NCI-H187 (cell line): ENCODE measurements at places on chromosomes 4 and X.
A peak's percentile ranks its signal among the peaks of the same experiment; 100 is the strongest.

GRCh38 chr4:94595880-94596483, 144.2 kb downstream of the PDLIM5 start:
- no peak for DNase-seq

DNA sequence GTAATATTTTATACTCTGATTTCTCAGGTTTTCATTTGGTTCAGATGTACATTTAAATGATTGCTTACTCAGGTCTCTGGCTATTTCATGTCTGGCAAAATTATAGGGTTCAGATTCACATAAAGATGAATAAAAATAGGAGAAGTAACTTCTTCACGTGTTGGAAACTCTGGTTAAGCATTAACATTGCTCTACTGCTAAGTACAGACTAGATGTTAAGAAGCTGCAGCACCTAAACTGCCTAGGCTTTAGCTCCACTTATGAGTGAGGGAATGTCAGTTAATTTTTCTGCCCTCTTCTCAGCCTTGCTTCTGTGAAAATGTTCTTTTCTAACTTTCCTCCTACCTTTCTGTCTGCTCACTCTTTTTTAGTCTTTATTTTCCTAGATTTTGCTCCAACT, 361.2 kb downstream of the ARAP2 start:
- no peak for DNase-seq

DNA sequence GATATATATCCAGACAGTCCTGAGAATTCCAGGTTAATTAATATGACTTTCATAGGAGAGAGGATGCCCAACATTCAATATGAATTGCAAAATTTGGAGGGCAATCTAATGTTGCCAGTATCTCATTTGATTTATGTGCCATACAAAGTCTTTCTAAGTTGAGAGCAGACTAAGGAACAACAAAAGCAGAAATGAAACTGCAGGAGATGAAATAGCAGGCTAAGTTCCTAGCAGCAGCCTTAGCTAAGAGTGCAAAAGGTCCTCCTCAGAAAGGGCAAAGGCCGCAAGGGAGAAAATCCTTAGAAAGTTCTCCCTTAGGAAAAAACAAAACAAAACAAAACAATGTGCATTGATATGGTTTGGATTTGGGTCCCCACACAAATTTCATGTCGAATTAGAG, 602.9 kb upstream of the HTR2C start:
- DNase-seq: no peak

- no peak for DNase-seq
Observed at GRCh38 chrX:38304010-38304409, 23.3 kb downstream of the RPGR start.

DNA sequence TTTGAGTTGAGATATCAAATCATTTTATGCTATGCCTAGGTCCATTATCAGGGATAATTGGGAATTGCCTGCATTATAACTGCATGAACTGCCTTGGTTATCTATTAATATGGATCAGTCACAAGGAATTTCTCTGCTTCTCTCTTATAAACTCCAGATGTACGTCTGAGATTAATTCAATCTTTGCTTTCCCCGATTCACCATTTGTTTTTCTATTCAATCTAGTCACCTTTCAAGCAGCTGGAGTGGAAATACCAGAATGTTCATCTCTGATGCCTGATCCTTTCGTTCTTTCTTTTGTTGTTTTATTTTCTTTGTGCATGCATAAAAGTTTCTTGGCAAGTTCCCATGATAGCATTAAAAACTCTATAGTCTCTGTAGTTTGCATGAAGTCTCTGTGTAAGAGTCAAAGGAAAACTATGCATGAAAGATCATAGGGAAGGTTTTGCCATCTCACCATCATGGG, 22.6 kb downstream of the SYNPO2 start:
- no peak for DNase-seq

DNA sequence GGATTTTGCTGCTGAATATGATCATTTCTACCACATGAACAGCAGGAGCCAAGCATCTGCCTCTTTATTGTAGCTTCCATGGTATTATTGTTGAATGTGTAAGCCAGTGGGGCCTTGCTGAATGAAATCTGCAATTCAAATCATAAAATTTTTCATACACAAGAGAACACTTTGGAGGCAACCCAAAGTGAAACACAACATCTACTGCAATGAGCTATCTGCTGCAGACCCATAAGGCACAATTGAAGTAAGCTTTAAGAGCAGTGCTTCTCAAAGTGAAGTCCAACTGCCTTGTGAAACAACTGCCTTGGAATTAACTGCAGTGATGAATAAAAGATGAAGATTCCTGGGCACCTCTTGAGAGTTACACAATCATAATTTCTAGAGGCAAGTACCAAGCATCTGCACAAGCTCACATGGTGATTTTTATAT, 626.3 kb upstream of the INTU start:
- DNase-seq: no peak

GRCh38 chr4:145567516-145567915, 51.7 kb upstream of the MMAA start:
- no peak for DNase-seq

DNA sequence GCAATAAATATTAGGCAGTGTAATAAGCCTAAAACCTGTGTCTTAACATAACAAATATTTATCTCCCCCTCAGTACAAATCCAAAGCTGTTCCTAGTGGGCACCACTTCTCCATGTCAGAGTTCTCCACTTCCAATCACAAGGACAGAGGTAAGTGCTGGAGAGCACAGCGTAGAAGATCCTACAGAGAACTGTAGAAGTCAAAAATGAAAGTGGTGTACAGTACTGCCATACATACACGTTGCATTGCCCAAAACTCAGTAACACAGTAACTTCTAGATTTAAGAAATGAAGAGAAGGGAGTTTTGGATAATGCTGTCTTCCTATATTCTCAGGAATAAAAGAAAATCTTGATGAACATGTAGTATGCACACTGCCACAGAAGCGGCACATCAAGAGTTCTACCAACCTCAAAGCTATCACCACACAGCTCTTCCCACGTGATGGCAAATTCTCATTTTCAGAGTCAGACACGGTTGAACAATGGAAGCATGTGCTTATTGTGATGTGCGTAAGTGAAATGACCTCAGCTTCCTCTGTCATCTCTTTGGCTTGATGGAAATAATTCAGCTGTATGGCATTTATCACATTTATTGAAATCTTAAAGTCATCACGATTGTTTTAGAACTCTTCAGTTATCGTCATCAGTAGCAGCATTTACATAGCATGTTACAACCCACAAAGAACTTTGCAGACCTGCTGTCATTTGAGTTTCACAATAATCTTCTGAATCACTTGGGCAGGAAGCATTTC, 27.1 kb upstream of the SPANXN4 start:
- DNase-seq: no peak

DNA sequence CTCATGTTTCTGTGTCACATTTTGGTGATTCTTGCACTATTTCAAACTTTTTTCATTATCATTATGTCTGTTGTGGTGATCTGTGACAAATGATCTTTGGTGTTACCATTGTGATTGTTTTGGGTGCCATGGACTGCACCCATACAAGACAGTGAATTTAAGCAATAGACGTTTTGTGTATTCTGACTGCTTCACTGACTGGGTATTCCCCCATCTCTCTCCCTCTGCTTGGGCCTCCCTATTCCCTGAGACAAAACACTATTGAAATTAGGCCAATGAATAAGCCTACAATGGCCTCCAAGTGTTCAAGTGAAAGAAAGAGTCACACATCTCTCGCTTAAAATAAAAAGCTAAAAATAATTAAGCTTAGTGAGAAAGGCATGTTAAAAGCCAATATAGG, 60.2 kb downstream of the BANK1 start:
- DNase-seq: no peak

- DNase-seq: no peak
Observed at GRCh38 chrX:23981711-23982110, 45.3 kb downstream of the KLHL15 start.

GRCh38 chrX:80808881-80809411, 731 bp downstream of the BRWD3 start:
- DNase-seq: peak; percentile 15

DNA sequence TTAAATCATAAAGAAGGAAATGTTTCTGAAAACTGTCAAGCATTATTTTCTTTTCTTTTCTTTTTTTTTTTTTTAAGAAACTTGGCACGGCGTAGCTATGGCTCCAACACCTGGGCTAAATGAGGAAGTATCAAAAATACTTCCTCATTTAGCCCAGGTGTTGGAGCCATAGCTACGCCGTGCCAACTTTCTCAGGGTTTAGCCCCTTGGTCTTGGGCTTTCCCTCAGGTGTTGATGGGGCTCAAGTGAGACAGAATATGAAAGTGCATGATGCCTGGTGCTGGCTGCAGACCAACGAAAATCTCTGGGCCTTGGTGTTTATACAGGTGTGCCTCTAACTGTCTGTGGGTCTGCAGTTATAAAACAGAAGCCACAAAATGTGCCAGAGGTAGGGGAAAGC, 132.7 kb downstream of the ARHGAP24 start:
- no peak for DNase-seq

GRCh38 chr4:109547394-109547793, 12.7 kb upstream of the MCUB start:
- no peak for DNase-seq

GRCh38 chrX:86981326-86981879, 536.2 kb upstream of the KLHL4 start:
- no peak for DNase-seq

GRCh38 chrX:119003462-119003861, 29.0 kb downstream of the LONRF3 start:
- no peak for DNase-seq

GRCh38 chr4:152257601-152258066, 278.3 kb downstream of the FBXW7 start:
- DNase-seq: no peak

GRCh38 chr4:41211951-41212615, 2.3 kb downstream of the APBB2 start:
- DNase-seq: no peak

DNA sequence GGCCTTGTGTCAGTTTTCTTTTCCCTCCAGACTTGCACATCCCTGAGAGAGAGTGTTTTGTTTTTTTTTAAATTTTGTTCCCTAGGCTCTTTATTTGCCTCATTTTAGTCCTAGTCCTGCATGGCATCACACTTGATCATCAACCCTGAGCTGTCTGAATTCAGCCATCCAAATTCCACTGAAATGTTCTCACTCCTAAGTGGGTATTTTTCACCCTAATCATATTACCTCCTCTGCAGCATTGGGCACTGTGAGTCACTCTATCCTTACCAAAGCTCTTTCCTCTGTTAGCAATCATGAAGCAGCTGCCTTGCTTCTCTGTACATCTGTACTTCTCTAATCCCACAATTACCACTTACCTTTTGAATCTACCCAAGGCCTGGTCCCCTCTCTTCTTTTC, 356.6 kb upstream of the MAGEB2 start:
- DNase-seq: no peak

GRCh38 chr4:30860978-30861377, 140.8 kb downstream of the PCDH7 start:
- DNase-seq: no peak

GRCh38 chr4:15544248-15544729, 74.6 kb downstream of the CC2D2A start:
- DNase-seq: no peak

DNA sequence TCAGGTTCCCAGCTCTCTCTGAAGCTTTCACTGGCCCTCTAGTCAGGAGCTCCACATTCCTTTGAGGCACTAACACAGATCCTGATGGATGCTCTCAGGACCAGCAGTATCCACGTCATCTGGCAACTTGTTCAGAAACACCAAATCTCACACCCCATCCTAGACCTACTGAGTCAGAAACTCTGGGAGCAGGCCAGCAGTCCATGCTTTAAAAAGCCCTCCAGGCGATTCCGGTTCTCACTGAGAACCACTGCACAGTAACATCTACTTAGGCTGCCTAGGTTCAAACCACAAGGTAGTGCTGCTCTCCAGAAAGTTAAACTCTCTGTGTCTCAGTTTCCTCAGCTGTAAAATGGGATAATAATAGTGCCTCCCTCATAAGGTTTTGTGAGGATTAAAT, 55.3 kb downstream of the CCDC158 start:
- DNase-seq: no peak

DNA sequence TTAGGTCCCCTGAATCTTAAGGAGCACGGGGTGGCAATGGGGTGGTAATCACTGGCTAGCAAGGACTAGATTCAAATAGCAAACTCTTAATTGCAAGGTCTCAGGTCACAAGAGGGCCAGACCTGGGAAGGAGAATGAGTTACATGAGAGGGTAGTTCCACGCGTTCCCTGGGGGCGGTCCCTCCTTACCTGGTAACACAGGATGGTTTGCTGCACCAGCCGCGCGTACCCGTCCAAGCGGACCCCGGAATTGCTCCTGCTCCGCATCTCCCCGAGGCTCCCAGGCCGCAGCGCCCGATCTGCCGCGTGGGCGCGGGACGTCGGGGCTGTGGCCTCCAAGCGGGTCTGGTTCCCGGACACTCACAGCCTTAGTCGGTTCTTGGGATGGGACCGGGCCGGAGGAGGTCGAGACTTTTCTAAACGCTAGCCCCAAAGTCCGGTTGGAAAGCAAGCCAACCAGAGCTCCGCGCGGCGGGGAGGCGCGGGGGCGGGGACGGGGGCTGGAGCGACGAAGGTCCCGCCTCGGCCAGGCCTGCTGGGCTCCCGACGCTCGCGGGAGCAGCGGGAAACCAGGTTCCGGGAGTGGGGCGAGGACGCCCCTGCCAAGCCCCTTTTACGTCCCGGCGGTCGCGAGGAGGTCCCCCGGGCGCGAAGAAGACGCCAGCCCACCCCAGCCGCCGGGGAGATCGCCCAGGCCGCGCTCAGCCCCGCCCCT, at the start of gene PHKA2:
Gene PHKA2 (minus strand): TSS at position 449 of the 715 bp plus-strand sequence. CDS start 182 bp downstream, at position 267.
- no peak for DNase-seq

GRCh38 chrX:264634-265455, 16.3 kb upstream of the PLCXD1 start:
- DNase-seq: no peak

DNA sequence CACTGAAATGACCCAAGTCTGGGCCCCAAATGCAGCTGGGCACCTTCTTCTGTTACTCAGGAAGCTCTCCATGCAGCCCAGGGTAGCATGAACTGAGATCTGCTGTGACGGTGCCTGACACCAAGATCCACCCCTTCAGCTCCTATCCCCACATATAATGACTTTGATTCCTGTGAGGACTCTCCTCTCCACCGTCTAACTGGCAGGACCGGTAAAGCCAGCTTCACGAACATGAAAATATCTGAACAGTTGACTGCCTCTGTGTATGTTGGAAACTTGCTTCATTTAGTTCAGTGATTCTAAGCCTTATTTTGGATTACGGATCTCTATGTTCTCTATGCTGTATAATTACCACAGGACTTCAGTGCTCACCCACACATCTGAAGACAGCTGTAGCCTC, 115.5 kb upstream of the TMEM150C start:
- no peak for DNase-seq

GRCh38 chr4:159042097-159042605, 60.7 kb upstream of the RAPGEF2 start:
- DNase-seq: no peak

DNA sequence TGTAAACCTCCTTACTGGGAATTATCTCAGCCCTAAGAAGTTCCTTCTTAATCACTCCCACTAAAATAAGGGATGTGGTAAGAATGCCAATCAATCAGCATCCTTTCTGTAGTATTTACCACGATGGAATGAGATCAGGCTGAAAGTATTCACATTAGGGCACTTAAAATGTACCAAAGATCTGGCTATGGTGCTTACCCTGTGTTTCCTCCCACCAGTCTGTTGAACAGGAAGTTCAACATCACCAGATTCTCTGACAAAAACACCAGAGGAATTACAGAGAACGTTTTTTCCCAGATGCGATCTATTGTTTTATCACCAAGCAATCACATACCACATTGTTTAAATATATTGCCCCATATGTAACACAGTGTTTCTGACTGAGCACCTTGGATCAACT, 2.1 kb upstream of the CLCN3 start:
- DNase-seq: no peak

- DNase-seq: no peak
Observed at GRCh38 chrX:8851231-8851886, 50.2 kb upstream of the FAM9A start.

GRCh38 chrX:28851871-28852270, 264.6 kb downstream of the IL1RAPL1 start:
- no peak for DNase-seq

- no peak for DNase-seq
Observed at GRCh38 chr4:152309418-152309817, 226.5 kb downstream of the FBXW7 start.
